ENCODE measurements at places on chromosomes 2 and 18. TPM values are rescaled to one million over a fixed set of nuclear protein-coding genes. Genes with fewer than 3 reads are reported as not detected.

- H3K27ac ChIP-seq = no peak overlapping the region
- H3K4me3 ChIP-seq = no peak overlapping the region
- DNase-seq = no peak
- H3K27me3 ChIP-seq = no peaks in the 10 kb centered on the region
These were observed 33.4 kb downstream of the MFSD6 start for GRCh38 chr2:190441564-190441963.

The COLEC12 gene
- total RNA-seq = 24.7 TPM

DNA sequence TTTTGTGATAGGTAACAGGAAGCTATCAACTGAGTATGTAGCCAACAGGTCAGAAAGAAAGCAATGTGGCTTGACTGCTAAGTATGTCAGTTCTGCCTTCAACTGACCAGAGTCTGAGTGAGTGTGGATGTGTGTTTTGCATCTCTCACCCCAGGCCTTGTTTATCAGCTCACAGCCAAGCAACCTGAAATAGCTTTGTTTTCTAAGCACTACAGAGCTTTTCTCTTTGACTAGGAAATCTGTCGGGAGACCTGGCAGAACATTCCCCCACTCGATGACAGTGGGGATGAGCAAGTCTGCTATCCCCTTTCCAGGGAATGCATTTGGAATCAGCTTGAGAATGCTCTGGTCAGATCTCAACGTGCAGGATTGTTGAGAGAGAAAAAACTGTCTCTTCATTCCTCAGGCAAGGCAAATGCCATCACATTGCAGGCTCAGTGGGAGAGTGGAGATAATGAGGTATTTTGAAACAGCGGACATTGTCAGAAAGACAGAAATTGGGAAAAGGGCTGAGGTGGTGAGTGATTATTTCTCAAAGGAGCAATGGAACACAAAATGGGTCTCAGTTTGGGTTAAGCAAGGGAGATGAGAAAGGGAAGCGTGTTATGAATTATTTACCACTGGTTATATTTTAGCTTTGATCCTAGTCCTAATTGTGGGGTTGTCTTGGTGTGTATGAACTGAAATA, 233.8 kb upstream of the PIK3C3 start:
- H3K27me3 ChIP-seq = no peaks in the 10 kb centered on the region
- H3K4me1 ChIP-seq = no peaks in the 10 kb centered on the region
- no peak overlapping the region for H3K27ac ChIP-seq
- no peak overlapping the region for H3K4me3 ChIP-seq
- DNase-seq = no peak

DNA sequence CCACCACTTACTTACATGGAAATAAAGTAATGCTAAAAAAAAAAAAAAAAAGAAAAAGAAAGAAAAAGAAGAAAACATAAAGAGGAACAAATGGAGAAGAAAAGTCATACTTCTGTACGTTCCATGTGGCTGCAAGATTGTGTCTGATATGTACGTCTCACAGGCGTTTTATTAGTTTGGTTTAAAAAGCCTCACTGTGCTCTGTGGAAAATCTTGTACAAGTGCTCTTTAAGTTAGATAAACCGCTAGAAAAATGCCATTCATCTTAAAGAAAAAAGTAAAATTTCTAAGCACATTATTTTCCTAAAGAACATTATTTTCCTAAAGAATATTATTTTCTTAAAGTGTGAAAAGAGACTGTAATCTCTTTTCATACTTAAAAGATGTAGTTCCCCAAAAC, 165.1 kb downstream of the ZNF521 start:
- H3K27ac ChIP-seq = no peak overlapping the region
- H3K4me1 ChIP-seq = no peaks in the 10 kb centered on the region
- no peak overlapping the region for H3K4me3 ChIP-seq
- no peaks in the 10 kb centered on the region for H3K36me3 ChIP-seq

The SCG2 gene
- total RNA-seq = 16.8 TPM

DNA sequence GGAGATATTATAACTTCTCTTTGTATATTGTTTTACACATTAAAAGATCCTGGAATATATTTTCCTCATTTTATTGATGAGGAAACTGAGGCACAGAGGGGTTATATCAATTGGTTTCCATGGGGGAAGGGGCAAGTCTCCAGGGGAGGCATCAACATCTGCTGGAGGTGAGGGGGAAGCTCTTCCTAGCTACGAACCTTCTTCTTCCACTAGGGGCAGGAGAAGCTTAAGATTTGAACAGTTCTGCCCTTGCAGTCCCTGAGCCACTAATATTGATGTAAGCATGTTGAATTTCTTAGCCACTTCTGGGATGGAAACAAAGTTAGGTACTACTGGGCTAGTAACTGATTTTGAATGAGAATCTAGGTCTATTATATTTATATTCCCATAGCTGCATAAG, 140.1 kb upstream of the AQP4 start:
- H3K4me3 ChIP-seq = no peak overlapping the region
- no peaks in the 10 kb centered on the region for H3K27me3 ChIP-seq
- H3K4me1 ChIP-seq = no peaks in the 10 kb centered on the region
- no peak for DNase-seq
- no peak overlapping the region for H3K27ac ChIP-seq
- H3K36me3 ChIP-seq = no peaks in the 10 kb centered on the region

The STAT4 gene
- 2.3 TPM for total RNA-seq

DNA sequence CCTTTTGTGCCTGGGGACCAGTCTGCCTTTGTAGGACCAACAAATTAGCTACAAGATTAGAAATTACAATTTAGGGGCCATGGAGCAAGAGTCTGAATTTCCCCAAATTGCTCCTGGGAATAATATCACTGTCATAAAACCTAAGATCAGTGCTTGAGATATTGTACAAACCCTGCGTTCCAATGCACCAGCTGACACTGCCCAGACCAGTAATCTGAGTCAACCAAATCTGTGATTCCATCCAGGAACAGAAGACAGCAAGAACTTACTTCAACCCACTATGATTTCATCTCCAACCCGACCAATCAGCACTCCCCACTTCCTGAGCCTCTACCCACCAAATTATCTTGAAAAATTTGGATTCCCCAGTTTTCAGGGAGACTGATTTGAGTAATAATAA, 1305.0 kb upstream of the NRXN1 start:
- DNase-seq = no peak
- H3K4me3 ChIP-seq = no peak overlapping the region
- H3K36me3 ChIP-seq = no peaks in the 10 kb centered on the region
- H3K4me1 ChIP-seq = no peaks in the 10 kb centered on the region

DNA sequence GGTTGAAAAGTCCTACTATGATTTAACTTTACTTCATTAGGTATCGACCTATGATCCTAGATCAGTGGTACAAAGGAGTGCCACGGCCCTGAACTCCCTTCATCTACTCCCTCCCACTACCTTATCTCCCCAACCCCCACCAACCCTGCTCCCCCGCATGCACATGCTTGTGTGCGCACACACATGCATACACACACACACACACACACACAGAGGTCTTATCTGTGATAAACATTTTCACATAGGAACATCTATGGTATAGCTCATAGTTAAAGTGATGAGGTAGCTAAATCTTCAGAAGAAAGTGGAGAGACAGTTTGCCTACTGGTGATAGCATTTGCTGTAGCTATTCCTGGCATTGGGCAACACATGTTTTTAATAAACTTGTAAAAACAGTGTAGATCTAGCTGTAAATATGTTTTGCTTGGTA, 471.3 kb downstream of the ZEB2 start:
- no peak for DNase-seq
- H3K27ac ChIP-seq = no peak overlapping the region
- no peaks in the 10 kb centered on the region for H3K4me1 ChIP-seq
- no peaks in the 10 kb centered on the region for H3K36me3 ChIP-seq
- H3K27me3 ChIP-seq = no peaks in the 10 kb centered on the region
- H3K4me3 ChIP-seq = no peak overlapping the region

GRCh38 chr18:10170375-10170774, 256.6 kb downstream of the VAPA start:
- H3K27ac ChIP-seq = no peak overlapping the region
- no peak for DNase-seq
- no peak overlapping the region for H3K4me3 ChIP-seq
- H3K27me3 ChIP-seq = no peaks in the 10 kb centered on the region
- H3K4me1 ChIP-seq = no peaks in the 10 kb centered on the region

DNA sequence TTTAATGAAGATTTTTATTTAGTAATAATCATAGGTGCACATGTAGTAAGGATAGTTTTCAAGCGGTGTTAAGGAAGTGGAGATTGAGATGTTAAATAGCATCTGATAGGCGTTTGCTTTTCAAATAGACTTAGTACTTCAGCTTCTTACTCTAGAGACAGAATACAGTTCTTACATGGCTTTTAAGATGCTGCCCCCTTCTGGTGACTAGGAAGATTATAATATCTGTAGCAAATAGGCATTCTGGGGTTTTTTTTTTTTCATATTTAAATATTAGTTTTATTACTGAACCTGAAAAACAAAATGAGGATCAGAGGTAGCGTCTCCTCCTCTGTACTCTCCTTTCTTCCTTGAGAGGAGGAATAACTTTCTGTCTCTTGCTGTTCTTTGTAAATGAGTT, 100.2 kb downstream of the AGAP1 start:
- H3K4me1 ChIP-seq = peaks cover 7% of the 10 kb centered on the region
- no peak for DNase-seq
- no peak overlapping the region for H3K27ac ChIP-seq
- no peak overlapping the region for H3K4me3 ChIP-seq

GRCh38 chr2:167504061-167504460, 615.8 kb downstream of the XIRP2 start:
- H3K27me3 ChIP-seq = no peaks in the 10 kb centered on the region
- no peak overlapping the region for H3K4me3 ChIP-seq
- DNase-seq = no peak
- H3K27ac ChIP-seq = no peak overlapping the region

The CELF4 gene
- 1.9 TPM for total RNA-seq

- peak; percentile 67 for DNase-seq
- H3K27me3 ChIP-seq = peaks cover 63% of the 10 kb centered on the region
- H3K36me3 ChIP-seq = no peaks in the 10 kb centered on the region
- no peak within 1 kb of the TSS for H3K4me3 ChIP-seq
These were observed at the start of gene HOXD10 for GRCh38 chr2:176115883-176116813. TSS of gene HOXD10 (plus strand) at chr2:176116778. CDS start at chr2:176116834, 56 bp downstream.

- H3K4me1 ChIP-seq = peaks cover 48% of the 10 kb centered on the region
- peak overlapping the region; percentile 47 for H3K27ac ChIP-seq
- H3K36me3 ChIP-seq = no peaks in the 10 kb centered on the region
These were observed 64.3 kb downstream of the BABAM2 start for GRCh38 chr2:27954771-27955383.

GRCh38 chr18:58645398-58645797, 16.5 kb upstream of the ALPK2 start:
- H3K4me3 ChIP-seq = no peak overlapping the region
- H3K27ac ChIP-seq = no peak overlapping the region
- no peaks in the 10 kb centered on the region for H3K36me3 ChIP-seq
- no peaks in the 10 kb centered on the region for H3K4me1 ChIP-seq
- no peaks in the 10 kb centered on the region for H3K27me3 ChIP-seq

- H3K27ac ChIP-seq = no peak overlapping the region
- no peaks in the 10 kb centered on the region for H3K27me3 ChIP-seq
- H3K4me3 ChIP-seq = no peak overlapping the region
These were observed 906.0 kb upstream of the CHAC2 start for GRCh38 chr2:52861596-52861995.

The SLC38A11 gene
- total RNA-seq = 0.49 TPM

The STRN gene
- 14.9 TPM for total RNA-seq

The CD8B gene
- not detected for total RNA-seq

DNA sequence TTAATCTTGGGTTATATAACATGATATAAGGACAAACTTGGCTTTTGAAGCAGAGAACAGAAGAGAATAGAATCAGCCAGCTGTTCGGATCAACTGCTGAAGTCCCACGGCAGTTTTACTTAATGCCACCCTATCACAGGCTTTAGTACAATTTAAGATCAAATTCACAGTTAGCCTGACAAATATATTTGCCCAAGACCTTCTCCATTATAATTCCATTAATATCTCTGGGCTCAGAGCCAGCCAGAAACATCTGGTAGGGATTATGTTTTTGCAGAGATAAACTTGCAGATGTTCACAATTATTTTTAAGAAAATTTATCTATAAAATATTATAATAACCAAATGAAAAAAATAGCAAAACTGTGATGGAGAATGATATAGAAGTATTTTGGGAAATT, 381.4 kb downstream of the RAD51AP2 start:
- no peaks in the 10 kb centered on the region for H3K36me3 ChIP-seq
- no peak for DNase-seq
- no peaks in the 10 kb centered on the region for H3K27me3 ChIP-seq
- H3K27ac ChIP-seq = no peak overlapping the region
- H3K4me3 ChIP-seq = no peak overlapping the region

DNA sequence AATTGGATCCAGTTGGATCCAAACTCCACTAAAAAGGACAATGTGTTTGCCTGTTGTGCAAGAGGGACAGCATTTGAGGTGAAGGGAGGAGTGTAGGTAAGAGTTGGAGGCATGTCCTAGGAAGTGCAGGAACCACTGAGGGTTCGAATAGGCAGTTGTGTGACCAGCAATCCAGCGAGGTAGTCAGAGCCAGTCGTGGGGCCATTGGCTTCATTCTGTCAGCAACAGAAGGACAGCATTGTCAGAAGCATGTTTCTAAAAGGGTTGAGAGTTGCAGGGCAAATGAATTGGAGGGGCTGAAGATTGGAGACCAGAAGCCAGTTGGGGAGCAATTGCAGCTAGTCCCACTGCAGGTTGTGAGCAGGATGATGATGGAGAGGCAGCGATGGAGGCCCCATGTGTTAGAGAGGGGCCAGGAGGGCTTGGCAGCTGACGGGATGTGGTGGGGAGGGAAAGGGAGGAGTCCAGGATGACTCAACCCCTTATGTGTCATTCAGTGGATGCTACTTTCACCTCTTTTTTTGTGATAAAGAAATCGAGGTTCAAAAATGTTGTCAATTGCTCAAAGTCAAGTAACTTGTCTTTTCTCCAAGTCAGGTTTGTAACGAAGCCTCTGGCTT, 96.7 kb upstream of the SIX3 start:
- no peaks in the 10 kb centered on the region for H3K4me1 ChIP-seq
- H3K36me3 ChIP-seq = no peaks in the 10 kb centered on the region
- no peak for DNase-seq
- H3K4me3 ChIP-seq = no peak overlapping the region
- no peaks in the 10 kb centered on the region for H3K27me3 ChIP-seq
- H3K27ac ChIP-seq = no peak overlapping the region

GRCh38 chr2:67213270-67213670, 183.9 kb upstream of the ETAA1 start:
- H3K36me3 ChIP-seq = no peaks in the 10 kb centered on the region
- peak overlapping the region; percentile 30 for H3K4me3 ChIP-seq
- peak overlapping the region; percentile 77 for H3K27ac ChIP-seq
- no peaks in the 10 kb centered on the region for H3K27me3 ChIP-seq

The ANKRD30BL gene
- not detected for total RNA-seq

DNA sequence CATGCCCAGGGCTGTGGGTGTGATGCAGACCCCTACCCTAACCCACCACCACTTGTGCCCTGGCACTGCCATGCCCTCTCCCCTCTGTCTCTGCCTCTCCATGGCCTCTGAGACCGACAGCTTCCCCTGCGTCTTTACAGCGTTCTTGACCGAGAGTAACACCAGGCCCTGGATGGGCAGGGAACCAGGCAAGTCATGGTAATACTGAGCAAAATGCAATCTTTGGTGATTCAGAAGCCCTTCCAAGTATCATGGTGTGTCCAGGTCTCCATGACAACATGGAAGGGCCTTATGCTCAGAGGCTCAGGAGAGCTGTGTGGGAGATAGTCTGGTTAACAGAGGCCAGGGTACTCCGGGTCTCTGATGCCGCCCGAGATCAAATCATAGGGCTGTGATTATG, 176.1 kb downstream of the KLHL29 start:
- H3K36me3 ChIP-seq = no peaks in the 10 kb centered on the region
- no peak for DNase-seq
- no peak overlapping the region for H3K4me3 ChIP-seq
- H3K4me1 ChIP-seq = peaks cover 53% of the 10 kb centered on the region

- no peak overlapping the region for H3K4me3 ChIP-seq
- H3K4me1 ChIP-seq = peaks cover 12% of the 10 kb centered on the region
- H3K27me3 ChIP-seq = peaks cover 99% of the 10 kb centered on the region
- no peak overlapping the region for H3K27ac ChIP-seq
These were observed 6.1 kb upstream of the EMX1 start for GRCh38 chr2:72911256-72911655.
